ENCODE measurements at places on chromosomes 6 and 20.

GRCh38 chr6:147624946-147625515 is 116.5 kb downstream of the SAMD5 start:
- DNase-seq: no peak

GRCh38 chr6:167794161-167795157 is 32.3 kb upstream of the AFDN start:
- DNase-seq: no peak

DNA sequence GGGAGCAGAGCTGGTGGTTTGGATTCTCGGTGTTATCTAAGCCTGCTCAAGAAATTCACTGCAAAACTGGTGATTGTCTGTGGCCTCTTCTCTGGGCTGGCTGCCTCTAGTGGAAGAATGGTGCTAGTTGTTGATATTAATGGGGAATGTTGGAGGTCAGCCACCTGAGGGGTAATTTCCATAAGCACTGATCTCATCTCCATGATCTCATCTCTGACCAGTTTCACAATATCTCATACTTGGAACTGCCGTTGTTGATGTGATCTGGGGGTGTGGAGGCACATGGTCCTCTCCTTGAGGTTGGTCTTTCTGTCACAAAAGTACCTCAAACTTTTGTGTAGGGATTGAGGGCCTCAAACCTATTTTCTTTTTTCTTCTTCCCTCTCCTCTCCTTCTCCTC is 102.6 kb downstream of the CD109 start:
- no peak for DNase-seq

GRCh38 chr6:36526066-36526465 is 21.2 kb downstream of the STK38 start:
- DNase-seq: no peak

DNA sequence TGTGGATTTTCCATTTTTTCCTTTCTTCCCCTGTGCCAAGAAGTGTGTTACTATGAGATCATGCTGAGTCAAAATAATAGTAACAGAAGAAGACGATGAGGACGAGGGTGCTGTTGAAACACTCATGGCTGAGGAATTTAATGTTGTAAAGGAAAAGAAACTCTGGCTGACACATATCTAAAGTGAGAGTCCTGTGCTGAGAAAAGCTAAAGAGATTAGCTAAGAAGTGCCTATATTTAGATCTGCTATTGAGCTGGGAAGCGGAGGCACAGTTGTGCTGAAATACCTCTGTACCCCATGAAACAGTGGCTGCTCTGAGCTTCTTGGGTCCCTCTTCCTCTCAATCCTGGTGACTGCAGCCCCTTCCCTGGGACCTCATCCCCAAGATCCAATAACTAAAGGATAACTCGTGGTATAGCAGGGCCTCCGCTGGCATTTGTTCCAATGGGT is 1.1 kb upstream of the SYTL3 start:
- no peak for DNase-seq

DNA sequence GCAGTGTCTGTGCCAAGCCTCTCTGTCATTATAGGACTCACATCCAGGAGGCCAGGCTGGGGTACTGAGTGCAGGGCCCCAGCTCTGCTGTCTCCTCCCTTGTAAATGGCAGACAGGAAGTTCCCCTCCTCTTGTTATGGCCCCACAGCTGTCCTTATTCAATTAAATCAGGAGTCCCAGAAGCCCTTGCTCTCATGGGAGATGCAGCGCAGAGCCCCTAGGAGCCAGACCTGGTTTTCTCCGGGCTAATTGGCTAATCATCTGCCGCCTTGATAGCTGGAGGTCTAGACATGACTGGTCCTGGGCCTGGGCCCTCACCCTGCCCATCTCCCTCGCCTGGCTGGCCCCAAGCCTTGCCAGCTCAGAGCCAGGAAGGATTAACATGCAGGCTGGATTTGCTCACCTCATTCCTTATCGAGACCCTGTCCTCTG is 172.0 kb downstream of the VEGFA start:
- no peak for DNase-seq

DNA sequence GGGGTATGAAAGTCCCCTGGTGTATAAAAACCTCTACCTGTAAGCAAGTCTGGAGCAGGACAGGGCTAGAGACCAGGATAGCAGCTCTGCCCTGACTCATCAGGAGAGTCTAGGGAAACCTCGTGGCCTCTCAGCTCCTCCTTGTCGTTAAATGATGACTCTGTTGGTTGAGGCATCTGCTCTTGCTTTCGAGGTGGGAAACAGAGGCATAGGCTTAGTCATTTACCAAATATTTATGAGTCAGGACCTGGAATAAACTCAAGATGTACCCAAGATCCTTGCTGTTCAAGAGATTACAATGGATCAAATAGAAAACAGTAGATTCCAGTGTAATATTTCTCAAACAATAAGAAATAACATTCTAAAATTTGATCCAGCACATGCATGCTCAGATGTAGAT is 5.5 kb downstream of the MANBAL start:
- DNase-seq: no peak

- no peak for DNase-seq
These were observed 38.7 kb downstream of the STK38 start for GRCh38 chr6:36508532-36508931.

GRCh38 chr6:73560182-73560732 is 39.4 kb upstream of the EEF1A1 start:
- DNase-seq: no peak

Measured in hippocampal formation (tissue), 2 donors.